Bronchial epithelial cell (primary cell): ENCODE measurements at places on chromosomes 6 and 20. TPM values are rescaled to one million over a fixed set of nuclear protein-coding genes. Genes with fewer than 3 reads are reported as not detected.
A peak's percentile ranks its signal among the peaks of the same experiment; 100 is the strongest.

C6orf89 gene
- total RNA-seq = 21.9 and 26.8 TPM in 2 replicates

DNA sequence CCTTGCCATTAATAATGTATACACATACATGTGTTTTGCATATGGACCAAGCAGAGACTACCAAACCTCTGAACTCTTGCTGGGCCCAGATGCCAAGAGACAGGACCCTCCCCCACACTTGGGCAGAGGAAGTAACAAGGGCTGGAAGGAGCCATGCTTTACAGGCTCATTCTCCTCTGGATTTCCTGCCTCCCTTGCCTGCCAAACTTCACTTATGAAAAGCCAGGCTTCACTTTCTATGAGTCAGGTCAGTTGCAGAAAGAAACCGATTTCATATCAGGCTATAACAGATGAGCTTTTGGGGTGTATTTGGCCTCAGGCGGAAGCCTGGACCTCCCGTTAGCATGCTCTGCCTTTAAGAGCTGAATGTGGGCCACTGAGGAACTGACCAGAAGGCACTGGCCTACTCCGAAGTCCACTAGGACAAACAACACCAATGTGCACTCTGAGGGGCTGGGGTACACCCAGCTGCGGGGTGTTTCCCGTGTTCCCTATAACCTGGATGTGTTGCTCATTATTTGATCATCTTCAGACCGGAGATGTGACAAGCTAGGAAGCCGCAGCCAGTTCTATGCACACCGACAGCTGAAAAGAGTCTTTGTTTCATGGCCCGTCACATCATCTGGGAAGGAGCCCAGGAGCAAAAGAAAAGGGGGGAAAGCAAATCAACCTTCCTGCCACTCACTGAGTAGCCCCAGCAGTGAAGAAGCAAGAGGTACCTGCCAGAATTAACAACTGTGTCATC, 28.5 kb downstream of the HAO1 start:
- no peak for DNase-seq

DNA sequence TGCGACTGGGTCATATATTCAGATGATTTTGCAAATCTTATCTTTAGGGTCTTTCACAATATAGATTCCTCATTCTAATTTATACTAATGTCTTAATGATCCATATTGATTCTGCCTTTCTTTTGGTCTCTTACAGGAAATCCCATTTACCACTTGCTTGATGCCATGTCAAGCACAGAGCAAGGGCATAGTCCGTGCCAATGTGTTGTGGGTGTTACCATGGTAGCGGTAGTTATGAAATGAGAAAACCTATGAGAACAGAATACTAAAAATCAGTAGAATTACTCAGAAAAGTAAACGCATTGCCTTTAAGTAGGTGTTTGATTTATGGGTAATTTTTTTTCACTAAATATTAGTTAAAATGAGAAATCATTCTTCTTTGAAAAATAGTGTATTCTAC, 153.9 kb upstream of the RAB32 start:
- DNase-seq = no peak

GRCh38 chr20:17822039-17822438, 122.3 kb downstream of the BANF2 start:
- DNase-seq = peak; percentile 55

GRCh38 chr6:117829594-117830319, 77.3 kb upstream of the SLC35F1 start:
- DNase-seq = peak; percentile 23

HTR1E gene
- not detected in 2 replicates for total RNA-seq

GRCh38 chr6:170021579-170021978, 269.3 kb downstream of the DLL1 start:
- no peak for DNase-seq

DNA sequence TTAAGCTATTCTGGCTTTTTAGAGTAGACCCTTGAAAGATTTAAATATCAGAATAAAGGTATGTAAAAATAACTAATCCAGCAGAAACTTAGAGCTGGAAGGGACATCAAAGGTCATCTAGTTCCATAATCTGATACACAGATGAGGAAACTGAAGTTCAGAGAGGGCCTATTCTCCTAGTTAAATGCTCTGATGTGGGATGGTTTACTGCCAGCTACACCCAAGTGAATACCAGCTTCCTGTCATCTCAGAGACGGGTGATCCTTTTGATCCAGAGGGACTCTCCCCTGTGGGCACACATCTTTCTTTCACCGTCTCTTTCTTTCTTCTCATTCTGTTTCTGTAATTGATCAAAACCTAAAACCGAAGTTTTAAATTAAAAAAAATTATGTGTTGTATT, 94.1 kb downstream of the MAN1A1 start:
- no peak for DNase-seq

GRCh38 chr20:36932476-36933426, 18.8 kb downstream of the SAMHD1 start:
- DNase-seq = no peak

- DNase-seq = no peak
Observed at GRCh38 chr20:23640671-23641667, 3.2 kb upstream of the CST3 start.

NT5E gene
- 31.4 and 71.1 TPM in 2 replicates for total RNA-seq

DNA sequence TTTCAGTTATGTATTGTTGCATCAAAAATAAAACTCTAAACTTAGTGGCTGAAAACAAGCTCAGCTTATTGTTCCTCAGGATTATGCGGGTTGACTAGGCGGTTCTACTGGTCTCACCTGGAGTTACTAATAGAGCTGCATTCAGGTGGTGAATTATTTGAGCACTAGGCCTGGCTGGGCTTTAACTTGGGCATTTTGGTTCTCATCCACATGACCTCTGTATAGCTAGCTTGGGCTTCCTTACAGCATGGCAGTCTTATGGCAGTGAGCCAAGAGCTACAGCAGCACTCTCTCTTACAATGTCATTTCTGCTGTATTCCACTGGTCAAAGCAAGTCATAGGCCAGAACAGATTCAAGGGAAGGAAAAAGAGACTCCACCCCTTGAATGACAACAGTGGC, 1.6 kb downstream of the PGBD1 start:
- DNase-seq = no peak

- no peak for DNase-seq
Observed at GRCh38 chr20:37352608-37352980, 6.7 kb downstream of the SRC start.

DBNDD2 gene
- total RNA-seq = 12.9 and 18.2 TPM in 2 replicates

SLC17A9 gene
- total RNA-seq = 0.13 and 0.53 TPM in 2 replicates

ADRM1 gene
- 139 and 145 TPM in 2 replicates for total RNA-seq

GRCh38 chr6:99397287-99397686, 3.3 kb upstream of the COQ3 start:
- no peak for DNase-seq

DNA sequence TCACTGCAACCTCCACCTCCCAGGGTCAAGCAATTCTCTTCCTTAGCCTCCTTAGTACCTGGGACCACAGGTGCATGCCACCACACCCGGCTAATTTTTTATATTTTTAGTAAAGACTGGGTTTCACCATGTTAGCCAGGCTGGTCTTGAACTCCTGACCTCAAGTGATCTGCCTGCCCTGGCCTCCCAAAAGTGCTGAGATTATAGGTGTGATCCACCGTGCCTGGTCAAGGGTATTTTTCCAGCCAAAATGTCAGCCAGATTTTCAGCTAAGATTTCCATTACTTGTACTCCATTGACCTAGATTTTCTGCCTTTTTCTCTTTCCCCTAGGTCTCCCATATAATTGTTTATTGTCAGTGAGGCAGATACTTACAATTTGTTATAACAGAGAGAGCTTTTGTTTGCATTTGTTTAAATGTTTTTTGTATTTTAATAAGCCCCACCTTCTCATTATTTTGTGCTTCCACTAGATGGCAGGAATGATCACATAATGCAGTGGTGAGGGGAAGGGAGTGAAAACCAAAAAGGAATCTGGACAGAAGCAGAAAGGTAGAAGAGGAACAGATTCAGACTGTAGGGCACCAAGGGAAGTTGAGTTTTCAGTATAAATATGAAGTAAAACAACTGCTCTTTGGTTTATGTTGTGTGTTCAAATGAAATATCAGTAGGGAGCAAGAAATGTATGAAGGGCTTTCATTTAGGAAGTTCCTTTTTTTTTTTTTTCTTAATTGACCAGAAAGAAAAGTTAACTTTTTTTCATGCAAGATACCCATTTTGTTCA, 29.7 kb downstream of the RPF2 start:
- DNase-seq = peak; percentile 46

PTK6 gene
- 59.5 and 107 TPM in 2 replicates for total RNA-seq

DNA sequence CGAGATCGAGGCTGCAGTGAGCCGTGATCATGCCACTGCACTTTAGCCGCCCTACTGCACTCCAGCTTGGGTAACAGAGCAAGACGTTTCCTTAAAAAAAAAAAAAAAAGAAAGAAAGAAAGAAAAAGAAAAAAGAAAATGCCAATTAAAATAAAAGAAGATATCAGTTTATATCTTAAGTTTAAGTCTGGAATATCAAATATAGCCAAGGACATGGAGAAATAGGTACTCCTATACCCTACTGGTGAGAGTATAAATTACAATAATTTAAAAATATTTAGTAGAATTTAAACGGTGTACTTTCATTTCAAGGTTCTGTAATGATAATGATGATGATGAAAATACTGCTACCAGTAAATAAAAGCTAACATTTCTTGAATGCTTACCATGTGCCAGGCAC, 3.8 kb upstream of the TRIM31 start:
- no peak for DNase-seq

- no peak for DNase-seq
Observed at GRCh38 chr6:147770221-147770620, 261.7 kb downstream of the SAMD5 start.

HLA-DMB gene
- 0.26 and 0.38 TPM in 2 replicates for total RNA-seq

GRCh38 chr6:44529146-44529905, 141.8 kb downstream of the CDC5L start:
- DNase-seq = no peak

CPNE1 gene
- 76.3 and 85.5 TPM in 2 replicates for total RNA-seq

- no peak for DNase-seq
Observed at GRCh38 chr6:34416877-34417371, 8.9 kb downstream of the RPS10 start.

DNA sequence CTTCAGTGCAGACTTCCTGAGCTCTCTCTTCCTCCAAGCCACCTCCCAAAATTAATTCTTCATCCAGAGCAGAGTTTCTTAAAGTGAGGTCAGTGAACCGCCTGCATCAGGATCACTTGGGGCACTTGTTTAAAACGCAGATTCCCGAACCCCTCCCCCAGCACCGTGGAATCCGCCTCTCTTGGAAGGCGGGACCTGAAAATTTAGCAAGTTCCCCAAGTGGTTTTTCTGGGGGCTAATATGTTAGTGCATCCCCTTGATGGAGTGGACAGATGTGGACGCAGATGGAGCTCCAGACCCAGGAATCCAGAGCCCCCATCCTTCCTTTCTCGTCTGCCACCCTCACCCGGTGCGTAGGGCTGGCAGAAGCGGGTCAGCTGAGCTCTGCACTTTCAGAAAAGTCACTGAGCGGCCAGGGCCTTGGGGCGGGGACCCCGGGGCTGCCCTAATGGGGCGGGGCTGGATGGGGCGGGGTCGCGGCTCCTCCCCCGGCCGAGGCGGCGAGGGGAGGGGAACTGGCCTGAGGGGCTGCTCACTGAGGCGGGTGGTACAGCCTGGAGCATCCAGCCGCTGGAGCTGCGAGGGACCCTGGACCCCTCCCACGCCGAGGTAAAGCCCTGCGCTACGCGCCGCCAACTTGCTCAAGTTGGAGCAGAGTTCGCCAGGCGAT, at the start of the genes DEFB124 and REM1:
TSS of gene DEFB124 (minus strand) at position 370 of the 670 bp plus-strand sequence. CDS start 2,114 bp downstream, outside the sequence.
TSS of gene REM1 (plus strand) at position 531 of the 670 bp plus-strand sequence. CDS start 1,158 bp downstream, outside the sequence.
- DNase-seq = no peak

DNA sequence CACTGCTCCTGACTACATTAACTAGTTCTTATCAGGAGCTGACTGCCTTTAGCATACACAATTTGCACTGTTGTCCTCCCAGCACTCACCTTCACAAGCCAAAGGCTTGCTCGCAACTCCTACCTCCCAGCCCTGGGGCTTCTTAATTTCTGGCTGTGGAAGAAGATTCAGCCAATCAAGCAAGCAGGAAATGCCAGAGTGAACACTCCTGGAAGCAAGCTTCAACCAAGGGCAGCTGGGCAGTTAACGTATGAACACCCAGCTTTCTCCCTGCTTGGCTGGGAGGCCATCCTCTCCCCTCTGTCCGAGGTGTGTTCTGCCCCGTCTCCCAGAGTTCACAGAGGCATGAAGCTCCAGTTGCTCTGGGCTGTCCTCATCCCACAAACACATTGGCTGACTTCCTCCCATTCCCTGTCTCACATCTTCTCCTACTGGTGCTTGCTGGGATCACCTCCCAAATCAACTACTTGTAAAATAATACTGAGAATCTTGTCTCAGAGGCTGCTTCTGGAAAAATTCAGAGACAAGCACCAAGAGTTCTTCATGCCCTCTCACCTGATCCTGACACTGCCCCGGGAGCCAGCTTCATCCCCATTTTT, 15.3 kb upstream of the SRSF6 start:
- peak; percentile 9 for DNase-seq

RPN2 gene
- total RNA-seq = 178 and 216 TPM in 2 replicates

GRCh38 chr6:163525926-163526325, 111.4 kb downstream of the QKI start:
- peak; percentile 32 for DNase-seq

MEP1A gene
- total RNA-seq = not detected in 2 replicates

ADGRF5 gene
- total RNA-seq = not detected in 2 replicates

WFDC5 gene
- total RNA-seq = 0.79 and 4.1 TPM in 2 replicates
